ENCODE measurements at places on chromosomes 7 and 10.

DNA sequence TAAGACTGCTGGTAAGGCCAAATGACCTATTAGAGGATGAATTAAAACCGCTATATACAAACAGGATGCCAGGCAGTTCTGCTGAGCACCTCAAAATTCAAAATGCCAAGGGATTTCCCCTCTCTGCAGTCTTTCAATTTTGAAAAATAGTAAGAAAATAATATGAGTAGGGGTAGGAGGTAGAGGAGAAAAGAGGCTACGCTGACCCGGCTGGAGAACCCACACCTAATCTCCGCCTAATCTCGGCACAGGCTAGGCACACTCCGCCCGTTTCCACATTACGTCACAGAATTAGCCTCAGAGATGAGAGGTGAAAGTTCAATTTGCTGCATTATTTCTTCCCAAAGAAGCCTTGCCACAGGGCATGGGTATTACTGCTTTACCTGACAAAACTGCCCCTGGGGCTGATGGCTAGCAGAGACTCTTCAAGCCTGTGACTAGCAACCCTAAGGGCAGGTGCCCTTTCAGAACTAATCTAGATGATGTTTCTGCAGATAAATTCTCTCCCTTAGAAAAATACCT is 21.3 kb upstream of the SPOCK2 start:
- DNase-seq: no peak

- DNase-seq: no peak
Observed at GRCh38 chr7:108351729-108352131, 104.5 kb downstream of the NRCAM start.

DNA sequence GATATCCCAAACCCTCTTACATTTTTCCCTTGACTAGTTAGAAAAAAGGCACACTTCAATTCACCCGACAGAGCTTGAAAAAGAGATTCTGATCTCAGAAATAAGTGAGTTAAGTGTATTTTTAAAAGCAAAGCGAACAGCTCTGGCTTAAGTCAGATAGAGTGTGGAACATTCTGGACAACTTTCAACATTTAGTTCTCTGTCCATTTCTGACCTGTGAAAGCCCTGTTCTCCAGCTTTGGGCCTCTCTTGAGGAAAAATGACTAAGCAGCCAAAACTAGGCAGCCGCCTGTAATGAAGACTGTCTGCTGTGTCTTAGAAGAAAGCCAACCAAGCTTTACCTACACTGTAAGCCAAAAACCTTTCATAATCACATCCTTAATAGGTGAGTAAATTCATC is 50.5 kb downstream of the CDK6 start:
- DNase-seq: no peak

GRCh38 chr7:14294637-14295036 is 305.2 kb upstream of the ETV1 start:
- DNase-seq: no peak

- no peak for DNase-seq
Observed at GRCh38 chr10:132607491-132607890, 69.9 kb downstream of the INPP5A start.
